ENCODE measurements at places on chromosomes 16 and 17.

- no peak for DNase-seq
Measured at GRCh38 chr16:51812945-51813344, 661.9 kb upstream of the SALL1 start.

- DNase-seq = no peak
Measured at GRCh38 chr16:89194340-89195311, 5.7 kb downstream of the SLC22A31 start.

DNA sequence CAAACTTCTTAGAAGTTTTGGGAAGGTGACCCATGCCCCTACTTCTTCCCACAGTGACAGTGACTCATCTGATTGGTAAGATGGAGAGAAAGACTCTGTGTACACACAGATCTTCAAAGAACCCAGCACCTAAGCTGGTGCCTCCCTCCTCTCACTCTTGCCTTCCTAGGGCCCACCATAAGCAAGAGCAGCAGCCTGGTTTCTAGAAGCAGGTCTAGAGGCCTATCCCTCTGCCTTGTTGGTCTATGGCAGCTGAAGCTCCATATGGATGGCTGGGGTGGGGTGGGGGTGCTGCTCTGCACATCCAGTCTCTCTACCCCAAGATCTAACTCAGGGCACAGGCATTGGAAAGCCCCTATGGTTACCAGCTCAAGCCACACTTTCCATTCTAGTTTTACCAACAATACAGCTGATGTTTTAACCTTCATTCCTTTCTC is 47.5 kb downstream of the STAT3 start:
- DNase-seq = no peak

DNA sequence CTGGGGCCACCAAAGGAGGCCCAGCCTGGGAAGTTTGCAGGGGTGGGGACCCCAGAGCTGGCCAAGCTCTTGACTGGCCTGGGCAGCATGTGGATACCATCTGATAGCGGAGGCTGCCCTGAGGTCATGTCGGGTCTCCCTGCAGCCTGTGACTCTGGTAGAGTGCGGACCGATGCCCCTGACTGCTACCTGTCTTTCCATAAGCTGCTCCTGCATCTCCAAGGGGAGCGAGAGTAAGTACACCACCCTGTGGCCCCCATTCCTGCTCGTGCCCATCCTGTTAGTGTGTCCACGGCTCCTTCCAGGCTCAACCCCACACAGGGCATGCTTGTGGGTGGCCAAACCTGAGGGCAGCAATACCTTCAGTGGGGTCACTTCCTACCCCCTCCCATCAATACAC is 8.0 kb downstream of the CETP start:
- DNase-seq = no peak
